ENCODE measurements at places on chromosomes 3 and 15. TPM values are rescaled to one million over a fixed set of nuclear protein-coding genes. Genes with fewer than 3 reads are reported as not detected.

- peaks cover 2% of the 10 kb centered on the region for H3K27me3 ChIP-seq
- peaks cover 61% of the 10 kb centered on the region for H3K4me1 ChIP-seq
- peak overlapping the region; percentile 84 for H3K4me3 ChIP-seq
- DNase-seq, result no peak
- H3K36me3 ChIP-seq, result peaks cover 29% of the 10 kb centered on the region
- H3K27ac ChIP-seq, result peak overlapping the region; percentile 88
These were observed 1.3 kb downstream of the RYK start for GRCh38 chr3:134249296-134249841.

- no peaks in the 10 kb centered on the region for H3K4me1 ChIP-seq
- no peak overlapping the region for H3K4me3 ChIP-seq
- H3K27ac ChIP-seq, result no peak overlapping the region
- no peak for DNase-seq
- peaks cover 7% of the 10 kb centered on the region for H3K27me3 ChIP-seq
These were observed 240.9 kb downstream of the RBMS3 start for GRCh38 chr3:29521751-29522150.

DNA sequence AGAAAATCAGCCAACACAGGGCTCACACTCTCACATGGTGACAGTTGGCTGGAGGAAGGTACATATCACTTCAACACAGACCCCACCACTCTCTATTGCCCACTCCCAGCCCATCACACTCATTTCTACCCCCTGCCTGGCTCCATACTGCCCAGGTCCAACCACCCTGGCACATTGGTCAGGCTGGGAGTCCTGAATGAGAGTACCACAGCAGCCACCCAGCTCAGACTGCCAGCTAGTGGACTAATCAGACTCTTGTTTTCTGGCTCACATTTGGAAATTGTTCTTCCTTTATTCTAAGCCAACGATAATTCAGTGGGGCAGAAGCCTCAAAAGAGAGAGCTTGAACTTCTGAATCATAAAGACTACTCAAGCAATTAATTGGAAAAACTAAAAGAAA, 20.0 kb downstream of the MRPL46 start:
- H3K27ac ChIP-seq, result no peak overlapping the region
- no peak overlapping the region for H3K4me3 ChIP-seq
- DNase-seq, result no peak
- H3K36me3 ChIP-seq, result no peaks in the 10 kb centered on the region

DNA sequence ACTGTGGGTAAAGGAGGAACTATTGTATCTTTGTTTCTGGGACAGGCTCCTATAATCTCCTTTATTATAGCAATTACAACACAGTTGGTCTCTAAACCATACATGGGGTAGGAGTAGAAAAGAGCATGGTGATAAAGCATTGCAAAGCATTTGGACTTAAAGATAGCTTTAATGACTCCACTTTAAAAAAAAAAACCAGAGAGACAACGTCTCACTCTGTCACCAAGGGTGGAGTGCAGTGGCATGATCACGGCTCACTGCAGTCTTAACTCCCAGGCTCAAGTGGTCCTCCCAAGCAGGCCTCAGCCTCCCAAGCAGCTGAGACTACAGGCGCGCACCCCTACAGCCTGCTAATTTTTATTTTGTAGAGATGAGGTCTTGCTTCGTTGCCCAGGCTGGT, 68.2 kb downstream of the DENND4A start:
- H3K4me1 ChIP-seq, result no peaks in the 10 kb centered on the region
- DNase-seq, result no peak
- no peak overlapping the region for H3K4me3 ChIP-seq
- H3K27ac ChIP-seq, result no peak overlapping the region
- peaks cover 16% of the 10 kb centered on the region for H3K36me3 ChIP-seq
- no peaks in the 10 kb centered on the region for H3K27me3 ChIP-seq

- DNase-seq, result no peak
- no peaks in the 10 kb centered on the region for H3K36me3 ChIP-seq
- H3K27me3 ChIP-seq, result peaks cover 16% of the 10 kb centered on the region
- no peaks in the 10 kb centered on the region for H3K4me1 ChIP-seq
- H3K27ac ChIP-seq, result no peak overlapping the region
These were observed 94.1 kb downstream of the SENP2 start for GRCh38 chr3:185680231-185680630.

DNA sequence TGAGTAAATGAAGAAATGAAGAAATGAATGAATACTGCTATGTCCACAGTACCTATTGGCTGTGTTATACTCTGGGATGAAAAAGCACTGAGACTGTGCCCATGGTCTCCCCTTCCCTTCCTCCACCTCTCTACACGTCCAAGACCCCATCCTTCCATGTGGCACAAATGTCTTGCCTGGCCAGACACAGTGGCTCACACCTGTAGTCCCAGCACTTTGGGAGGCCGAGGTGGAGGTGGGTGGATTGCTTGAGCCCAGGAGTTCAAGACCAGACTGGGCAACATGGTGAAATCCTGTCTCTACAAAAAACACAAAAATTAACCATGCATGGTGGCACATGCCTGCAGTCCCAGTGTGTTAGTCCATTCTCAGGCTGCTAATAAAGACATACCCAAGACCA, 200.1 kb downstream of the FAM43A start:
- H3K4me1 ChIP-seq, result no peaks in the 10 kb centered on the region
- H3K27me3 ChIP-seq, result peaks cover 4% of the 10 kb centered on the region
- H3K36me3 ChIP-seq, result peaks cover 6% of the 10 kb centered on the region
- H3K27ac ChIP-seq, result no peak overlapping the region

CFAP100 gene
- total RNA-seq, result not detected

BSN gene
- 0.10 TPM for total RNA-seq

All from activated naive CD8-positive, alpha-beta T cell treated with anti-CD3 and anti-CD28 coated beads for 36 hours (primary cell).